Fibroblast of skin of left biceps (primary cell): ENCODE measurements at places on chromosomes 13 and 19.

- DNase-seq = no peak
Measured at GRCh38 chr13:25732111-25732865, 319.5 kb downstream of the SHISA2 start.

GRCh38 chr19:42239544-42240220 is 2.7 kb downstream of the GSK3A start:
- no peak for DNase-seq

GRCh38 chr19:6580313-6580712 is 10.6 kb downstream of the CD70 start:
- DNase-seq = no peak

DNA sequence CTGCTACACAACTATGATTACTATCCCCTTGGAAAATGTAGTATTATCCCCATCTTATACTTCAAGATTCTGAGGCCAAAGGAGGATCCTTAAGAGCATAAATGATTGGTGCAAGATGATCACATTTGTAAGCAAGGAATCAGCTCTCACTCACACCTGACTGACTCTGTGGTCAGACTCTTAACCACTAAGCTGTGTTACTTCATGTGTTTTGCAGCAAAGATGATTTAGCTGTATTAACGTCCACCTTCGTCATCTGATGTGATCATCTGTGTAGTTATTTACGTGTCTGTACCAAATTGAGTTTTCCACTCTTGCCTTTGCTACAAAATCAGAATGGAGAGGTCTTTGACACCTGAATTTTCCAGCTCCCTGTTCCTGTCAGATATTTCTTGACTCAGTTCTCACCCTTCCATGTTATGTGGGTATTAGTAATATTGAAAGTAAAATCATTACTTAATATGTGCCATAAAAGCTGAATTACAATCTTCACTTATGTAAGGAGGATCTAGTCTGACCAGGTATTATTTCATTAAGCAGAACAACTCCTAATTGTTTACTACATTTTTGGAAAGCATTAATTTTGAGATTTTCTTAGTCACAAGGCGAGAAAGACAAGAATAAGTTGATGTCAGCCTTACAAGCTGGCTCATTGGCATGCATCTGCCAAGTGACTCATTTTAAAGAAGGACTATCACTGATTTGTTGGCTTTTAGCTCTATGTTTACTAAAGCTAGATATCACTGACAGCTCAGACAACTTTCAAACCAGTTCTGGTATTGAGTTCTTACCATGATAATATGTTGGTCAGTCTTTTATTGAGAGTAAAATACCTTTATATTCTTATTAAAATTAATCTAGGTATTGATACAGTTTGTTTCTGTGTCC is 1279.8 kb upstream of the PCDH9 start:
- DNase-seq = no peak

GRCh38 chr13:113155201-113155600 is 3.2 kb upstream of the PROZ start:
- DNase-seq = no peak

GRCh38 chr19:51203916-51204315 is 21.0 kb upstream of the CD33 start:
- DNase-seq = no peak

GRCh38 chr19:56751078-56751489 is 79.5 kb upstream of the ZNF835 start:
- no peak for DNase-seq

DNA sequence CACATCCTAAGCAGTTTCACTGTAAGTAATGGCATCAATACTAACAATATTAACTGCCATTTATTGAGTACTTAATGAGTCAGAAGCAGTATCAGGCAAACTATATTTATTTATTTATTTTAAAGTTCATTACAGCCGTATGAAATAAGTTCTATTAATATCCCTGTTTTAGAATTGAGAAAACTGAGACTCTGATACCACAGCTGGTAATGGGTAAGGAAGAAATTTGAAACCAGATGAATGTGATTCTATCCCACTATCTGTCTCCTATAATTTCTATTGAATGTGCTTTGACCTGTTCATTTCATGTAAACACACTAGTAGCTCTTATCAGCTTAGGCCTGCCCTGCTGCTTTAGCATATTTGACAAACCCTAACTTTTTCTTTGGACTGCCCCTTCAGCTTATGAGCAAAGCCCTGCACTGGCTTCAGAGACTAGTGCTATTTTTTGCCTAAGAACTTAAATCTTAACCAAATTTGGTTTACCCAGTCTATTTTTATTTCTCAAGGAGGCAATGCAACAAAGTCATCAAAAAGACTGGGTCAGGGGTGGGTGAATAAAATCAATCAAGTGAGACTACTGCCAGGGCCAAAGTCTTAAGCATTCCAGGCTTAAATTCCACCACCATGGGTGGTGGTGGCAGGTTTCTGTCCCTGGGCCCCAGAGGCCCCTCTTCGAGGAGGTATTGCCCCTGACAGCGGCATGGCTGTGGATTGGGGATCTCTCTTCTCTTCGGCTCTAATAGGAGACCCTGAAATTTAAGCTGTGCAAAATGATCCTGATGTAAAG is 143.4 kb downstream of the DLEU7 start:
- no peak for DNase-seq

DNA sequence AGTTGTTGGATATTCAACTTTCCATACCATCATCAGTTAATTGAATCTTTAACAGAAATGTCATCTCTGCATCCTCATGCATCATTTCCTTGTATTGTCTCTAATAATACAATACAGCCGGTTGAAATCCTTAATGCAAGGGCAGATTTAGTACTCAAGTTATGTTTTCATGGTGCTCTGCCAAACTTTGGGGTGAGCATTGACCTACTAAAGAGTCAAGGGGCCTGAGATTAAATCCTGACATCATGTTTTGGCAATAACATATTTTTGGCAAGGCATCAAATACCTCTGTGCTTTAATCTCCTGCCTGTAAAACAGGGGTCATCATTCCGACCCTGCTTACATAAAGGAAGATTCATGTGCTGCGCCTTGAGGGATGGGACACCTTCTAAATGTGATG is 42.7 kb upstream of the ABCC4 start:
- DNase-seq = no peak

GRCh38 chr19:18379803-18380747 is 5.9 kb upstream of the GDF15 start:
- DNase-seq = peak; percentile 47

DNA sequence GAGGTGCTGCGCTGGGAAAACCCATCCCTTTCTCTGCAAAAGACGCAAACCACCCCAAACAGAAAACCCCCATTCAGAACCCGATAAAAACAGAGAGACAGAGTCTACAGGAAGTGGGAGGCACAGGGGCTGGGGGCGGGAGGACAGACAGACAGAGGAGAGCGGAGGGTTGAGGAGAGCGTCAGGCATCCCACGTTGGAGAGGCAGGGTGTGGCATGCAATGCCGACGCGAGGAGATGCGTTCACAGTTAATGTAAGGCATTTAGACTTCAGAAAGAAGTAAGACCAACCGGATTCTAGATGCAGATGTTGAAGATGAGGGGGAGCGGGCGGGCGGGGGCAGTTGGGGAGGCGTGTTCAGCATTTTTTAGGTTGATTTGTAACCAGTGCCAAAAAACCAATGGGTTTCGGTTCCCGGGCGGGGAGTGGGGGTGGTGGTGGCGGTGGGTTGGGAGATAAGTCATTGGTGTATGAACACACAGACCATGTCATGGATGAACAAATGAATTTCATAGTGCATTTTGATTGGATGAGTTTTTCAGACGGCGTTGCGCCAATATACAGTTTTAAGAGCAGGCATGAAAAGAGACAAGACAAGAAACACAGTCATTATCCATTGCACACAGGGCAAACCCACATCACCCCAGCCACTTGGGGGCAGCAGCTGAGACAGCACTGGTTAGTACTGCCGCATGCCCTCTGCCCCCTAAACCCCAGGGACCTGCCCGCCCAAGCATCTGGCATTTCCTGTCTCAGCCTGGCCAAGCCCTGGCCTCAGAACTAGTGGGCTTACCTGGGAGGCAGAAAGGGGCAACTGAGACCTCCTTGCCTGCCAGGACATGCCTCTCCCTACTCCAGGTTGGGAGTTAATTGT is 91.3 kb downstream of the IER2 start:
- DNase-seq = no peak

DNA sequence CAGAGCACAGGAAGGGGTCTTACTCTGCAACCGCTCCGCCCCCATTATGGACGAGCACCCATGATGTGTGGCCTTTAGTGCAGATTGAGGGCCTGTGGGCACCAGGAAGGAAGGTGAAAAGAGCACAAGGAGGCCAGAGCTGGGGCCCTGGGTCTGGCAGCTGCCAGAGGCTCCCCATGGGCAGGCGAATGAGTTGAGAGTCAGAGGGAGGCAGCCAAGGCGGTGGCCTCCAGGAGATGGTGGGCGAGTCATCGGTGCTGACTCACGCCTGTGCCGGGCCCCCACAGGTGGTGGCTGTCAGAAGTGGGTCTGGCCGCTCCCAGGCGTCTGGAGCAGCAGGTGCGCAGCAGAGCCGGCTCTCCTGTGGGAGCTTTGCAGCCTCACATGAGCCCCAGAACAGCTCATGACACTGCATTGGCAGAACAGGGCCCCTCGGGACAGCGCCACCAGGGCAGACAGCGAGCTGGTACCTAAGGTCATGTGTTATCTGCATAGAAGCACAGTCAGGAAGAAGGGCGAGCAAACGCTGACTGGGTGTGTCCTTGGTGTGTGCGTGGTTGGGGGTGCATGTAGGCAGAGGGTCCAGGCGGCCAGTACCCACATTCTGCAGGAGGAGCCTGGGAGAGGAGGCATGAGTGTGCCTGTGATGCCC is 68.8 kb downstream of the CHST8 start:
- DNase-seq = no peak

GRCh38 chr13:77510156-77510555 is 25.4 kb upstream of the SCEL start:
- no peak for DNase-seq

DNA sequence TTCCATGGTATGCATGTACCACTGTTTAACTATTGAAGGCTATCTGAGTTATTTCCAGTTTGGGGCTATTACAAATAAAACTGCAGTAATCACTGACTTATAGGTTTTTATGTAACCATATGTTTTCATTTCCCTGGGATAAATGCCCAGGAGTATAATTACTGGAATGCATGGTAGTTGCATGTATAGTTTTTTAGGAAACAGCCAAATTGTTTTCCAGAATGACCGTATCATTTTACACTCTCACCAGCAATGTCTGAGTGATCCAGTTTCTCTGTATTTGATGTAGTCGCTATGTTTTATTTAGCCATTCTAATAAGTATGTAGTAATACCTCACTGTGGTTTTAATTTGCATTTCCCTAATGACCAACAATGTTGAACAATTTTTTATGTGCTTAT is 42.0 kb downstream of the CYSLTR2 start:
- peak; percentile 3 for DNase-seq

- DNase-seq = no peak
Measured at GRCh38 chr19:38577826-38578225, 39.9 kb downstream of the MAP4K1 start.

- DNase-seq = no peak
Measured at GRCh38 chr13:38303816-38304320, 45.8 kb upstream of the UFM1 start.

DNA sequence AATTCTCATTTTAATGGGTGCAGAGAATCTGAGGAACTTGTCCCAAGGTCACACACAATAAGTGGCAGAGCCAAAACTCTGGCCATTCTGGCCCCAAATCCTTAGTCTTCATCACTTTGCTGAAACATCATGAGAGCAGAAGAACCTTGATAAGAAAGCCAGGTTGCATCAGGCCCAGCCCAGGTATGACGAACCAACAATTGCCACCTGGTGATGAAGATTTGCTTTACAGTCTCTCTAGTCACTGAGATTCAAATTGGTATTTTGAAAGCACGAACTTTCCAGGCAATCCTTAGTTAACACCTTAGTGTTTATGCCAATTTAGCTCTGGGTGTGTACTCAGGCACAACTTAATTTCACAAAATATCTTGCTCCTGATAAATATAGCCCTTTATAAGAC is 502.7 kb upstream of the HTR2A start:
- no peak for DNase-seq

GRCh38 chr19:3837332-3837731 is 31.5 kb downstream of the ZFR2 start:
- DNase-seq = no peak

- DNase-seq = no peak
Measured at GRCh38 chr19:5338656-5339197, 1.9 kb downstream of the PTPRS start.

DNA sequence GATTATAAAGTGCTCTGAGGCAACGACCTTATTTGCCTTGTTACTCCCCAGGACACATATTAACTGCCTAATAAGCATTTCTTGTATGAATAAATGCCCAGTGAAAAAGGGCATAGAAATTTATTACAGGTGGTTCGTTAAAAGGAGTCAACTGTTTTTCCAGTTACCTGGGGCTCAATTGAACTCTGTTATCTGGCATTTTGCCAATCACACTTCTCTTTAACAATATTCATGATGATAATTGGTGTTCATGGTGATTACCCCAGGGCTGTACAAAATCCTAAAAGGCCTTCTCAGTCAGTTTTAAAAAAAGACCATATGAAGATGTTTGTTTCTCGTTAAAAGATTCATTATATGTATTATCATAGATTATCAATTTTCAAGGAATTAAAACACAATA is 57.1 kb downstream of the KL start:
- no peak for DNase-seq

GRCh38 chr13:41651413-41652058 is 194.2 kb downstream of the RGCC start:
- no peak for DNase-seq

GRCh38 chr19:6044056-6044805 is 66.1 kb downstream of the RFX2 start:
- no peak for DNase-seq

DNA sequence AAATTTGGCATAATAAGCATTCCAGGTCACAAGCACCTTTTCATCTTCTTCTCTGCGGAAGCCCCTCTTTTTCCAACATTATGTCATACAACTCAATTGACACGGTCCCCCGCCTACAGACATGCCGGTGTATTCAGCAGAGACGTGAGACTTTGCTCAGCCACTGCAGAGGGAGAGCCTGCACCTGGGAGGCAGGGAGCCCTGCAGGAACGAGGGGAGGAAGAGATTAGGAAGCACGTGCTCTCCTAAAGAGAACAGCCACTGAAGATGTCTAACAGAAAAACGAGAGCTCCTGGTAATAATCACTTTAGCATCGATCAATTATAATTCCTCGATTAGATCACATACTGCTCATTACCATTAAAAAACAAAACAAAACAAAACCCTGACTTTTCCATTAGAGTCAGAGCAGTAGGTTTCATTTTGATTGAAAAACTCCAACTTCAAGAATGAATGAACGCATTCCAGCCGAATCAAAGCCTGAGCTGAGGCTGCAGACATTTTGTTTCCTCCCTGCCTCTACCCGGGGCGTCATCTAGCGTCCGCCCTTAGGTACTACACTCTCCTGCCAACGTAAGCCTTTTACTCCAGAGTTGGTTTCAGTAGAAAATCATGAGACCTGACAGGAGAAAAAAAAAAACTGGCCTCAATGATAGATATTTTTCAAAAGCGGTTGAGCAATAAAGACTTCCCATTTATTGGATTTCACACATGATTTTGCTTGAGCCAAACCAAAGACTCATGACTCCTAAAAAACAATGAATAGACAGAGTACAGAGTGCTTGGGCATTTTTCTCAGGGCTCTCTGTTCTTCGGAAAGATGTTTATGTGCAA is 194.5 kb downstream of the KATNAL1 start:
- DNase-seq = peak; percentile 69
